Breast epithelium (tissue), 4 donors: ENCODE measurements at places on chromosomes 3 and 15.
A peak's percentile ranks its signal among the peaks of the same experiment; 100 is the strongest.

- no peak for DNase-seq
Measured at GRCh38 chr15:38260077-38260476, 7.4 kb downstream of the SPRED1 start.

GRCh38 chr3:9878700-9879099, 1.4 kb downstream of the CIDEC start:
- no peak for DNase-seq

DNA sequence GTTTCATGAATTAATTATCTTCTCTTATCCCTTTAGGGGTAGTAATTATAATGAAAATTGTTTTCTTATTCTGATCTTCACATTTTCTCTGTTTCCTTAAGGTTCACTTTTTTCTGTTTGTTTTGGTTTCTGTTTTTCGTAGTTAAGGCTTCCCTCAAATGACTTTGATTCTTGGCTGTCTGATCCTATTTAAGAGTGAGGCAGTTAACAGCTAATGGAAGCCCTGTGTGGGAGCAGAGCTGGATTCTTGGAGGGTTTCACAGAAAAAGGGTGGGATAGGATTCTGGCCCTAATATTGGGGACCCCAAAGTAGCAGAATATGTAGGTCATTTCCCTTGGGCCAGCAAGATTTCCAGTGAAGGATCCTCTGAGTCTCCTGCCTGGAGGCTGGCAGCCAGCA, 6.8 kb upstream of the AMOTL2 start:
- DNase-seq, result no peak

DNA sequence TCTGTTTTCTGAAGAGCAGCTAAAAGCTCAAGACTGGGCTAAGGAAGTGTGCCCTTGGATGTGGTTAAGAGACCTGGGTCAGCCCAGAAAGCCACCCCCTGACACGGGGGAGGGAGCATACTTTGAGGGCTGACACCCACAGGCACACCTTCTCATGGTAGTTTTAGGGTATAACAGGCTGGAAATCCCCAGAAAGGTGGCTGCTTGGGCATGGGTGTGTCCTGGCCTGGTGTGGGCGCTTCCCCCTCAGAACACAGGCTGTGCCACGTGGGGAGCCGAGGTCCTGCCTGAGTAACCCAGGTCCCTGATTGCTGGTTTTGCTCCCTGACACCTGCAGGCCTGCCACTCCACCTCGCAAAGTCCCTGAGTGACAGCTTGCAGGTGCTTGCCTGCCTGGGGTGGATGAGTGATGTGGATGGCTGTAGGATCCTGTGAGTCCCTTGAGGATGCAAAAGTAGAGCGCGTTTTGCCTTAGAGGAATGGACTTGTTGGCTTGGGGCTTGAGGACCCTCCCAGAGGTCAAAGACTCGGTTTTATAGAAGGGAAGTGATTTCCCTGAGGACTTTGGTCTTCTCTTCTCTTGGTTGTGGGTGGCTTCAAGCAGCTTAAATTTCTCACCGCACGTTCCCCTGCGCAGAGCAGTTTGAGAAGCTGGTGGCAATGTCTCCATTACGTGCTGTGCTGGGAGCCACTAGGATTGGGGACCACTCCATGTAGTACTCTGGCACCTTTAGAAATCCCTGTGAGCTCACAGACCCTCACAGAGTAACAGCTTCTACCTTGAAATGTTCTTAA, 94.4 kb downstream of the DNASE1L3 start:
- DNase-seq, result no peak

- no peak for DNase-seq
Measured at GRCh38 chr3:184546252-184546651, 15.3 kb upstream of the EPHB3 start.

DNA sequence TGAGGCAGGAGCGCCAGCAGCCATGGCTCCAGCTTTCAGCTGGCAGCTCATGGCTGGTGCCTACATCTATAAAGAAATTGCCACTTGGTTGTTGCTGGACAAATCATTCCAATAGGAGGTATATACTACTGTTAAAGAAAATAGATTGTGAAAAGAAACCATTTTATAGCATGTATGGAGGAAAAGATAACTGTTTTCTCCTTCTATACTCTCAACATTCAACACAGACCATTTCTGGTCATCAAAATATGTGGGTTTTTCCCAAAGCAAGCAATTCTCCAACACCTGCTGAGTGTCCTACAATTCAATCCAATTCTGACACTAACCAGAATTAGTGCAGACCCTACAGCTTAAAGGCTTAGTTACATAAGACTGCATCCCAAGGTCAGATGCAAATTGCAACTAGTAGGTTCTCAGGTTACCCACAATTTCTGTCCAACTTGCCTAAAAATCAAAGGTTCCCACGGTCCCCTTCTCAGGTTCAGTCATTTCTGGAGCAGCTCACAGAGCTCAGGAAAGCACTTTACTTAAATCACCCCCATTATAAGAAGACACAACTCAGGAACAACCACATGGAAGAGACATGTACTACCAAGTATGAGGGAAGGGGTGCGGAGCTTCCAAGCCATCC, 42.4 kb upstream of the STRIT1 start:
- no peak for DNase-seq

- peak; percentile 44 for DNase-seq
Measured at GRCh38 chr15:68310804-68311463, 33.4 kb downstream of the FEM1B start.

DNA sequence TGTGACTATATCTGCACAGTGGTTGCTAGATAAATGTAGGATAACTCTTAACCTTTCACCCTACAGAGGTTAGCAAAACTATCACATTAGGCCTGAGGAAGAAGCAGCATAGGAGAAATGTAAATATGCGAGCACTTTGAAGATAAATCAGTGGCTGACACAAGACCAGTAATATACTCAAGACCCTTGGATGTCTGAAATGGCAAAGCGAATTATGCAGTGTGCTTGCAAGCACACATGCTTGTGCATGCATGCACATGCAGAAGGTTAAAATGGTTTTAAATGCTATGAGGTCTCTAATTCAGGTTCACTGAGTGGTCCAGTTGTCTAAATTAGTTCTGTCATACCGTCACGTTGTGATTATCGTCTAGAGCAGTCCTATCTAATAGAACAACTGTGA, 13.6 kb upstream of the UTS2B start:
- no peak for DNase-seq

- DNase-seq, result no peak
Measured at GRCh38 chr3:154011036-154011435, 110.2 kb upstream of the ARHGEF26 start.
